ENCODE measurements at places on chromosomes 11 and 22. TPM values are rescaled to one million over a fixed set of nuclear protein-coding genes. Genes with fewer than 3 reads are reported as not detected.
A peak's percentile ranks its signal among the peaks of the same experiment; 100 is the strongest.

- H3K4me3 ChIP-seq, result no peak overlapping the region
- DNase-seq, result no peak
- no peaks in the 10 kb centered on the region for H3K4me1 ChIP-seq
- no peaks in the 10 kb centered on the region for H3K36me3 ChIP-seq
Observed at GRCh38 chr11:107732689-107733051, 20.8 kb upstream of the SLN start.

- H3K4me1 ChIP-seq, result no peaks in the 10 kb centered on the region
- no peak overlapping the region for H3K27ac ChIP-seq
- H3K27me3 ChIP-seq, result no peaks in the 10 kb centered on the region
- no peak for DNase-seq
- H3K4me3 ChIP-seq, result no peak overlapping the region
Observed at GRCh38 chr11:7559398-7560283, 45.8 kb downstream of the PPFIBP2 start.

- H3K36me3 ChIP-seq, result no peaks in the 10 kb centered on the region
- H3K4me3 ChIP-seq, result no peak overlapping the region
Observed at GRCh38 chr11:7543302-7543701, 29.5 kb downstream of the PPFIBP2 start.

DNA sequence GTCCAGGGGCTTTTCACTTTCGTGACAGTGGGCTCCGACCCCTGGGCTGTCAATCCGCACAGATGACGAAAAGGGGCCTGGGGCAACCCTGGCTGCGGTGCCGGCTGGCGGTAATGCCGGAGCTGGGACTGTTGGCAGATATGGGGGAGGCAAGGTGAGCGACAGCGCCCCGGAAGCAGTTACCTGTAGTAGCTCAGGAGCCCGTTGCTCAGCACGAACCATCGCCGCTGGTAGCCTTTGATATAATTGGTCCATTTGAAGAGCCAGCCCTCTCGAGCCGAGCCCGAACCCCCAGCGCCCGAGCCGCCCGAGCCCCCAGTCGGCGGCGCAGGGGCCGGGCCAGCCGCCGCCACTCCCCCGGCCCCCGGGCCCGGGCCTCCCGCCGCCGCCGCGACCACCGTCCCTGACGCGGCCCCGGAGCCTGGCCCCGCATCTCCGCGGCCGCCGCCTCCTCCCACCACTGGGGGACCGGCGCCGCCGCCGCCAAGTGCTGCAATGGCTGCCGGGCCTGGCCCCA, 396 bp downstream of the OSBP start:
- peak overlapping the region; percentile 83 for H3K27ac ChIP-seq
- H3K4me3 ChIP-seq, result peak overlapping the region; percentile 98
- H3K4me1 ChIP-seq, result peaks cover 32% of the 10 kb centered on the region
- H3K36me3 ChIP-seq, result no peaks in the 10 kb centered on the region
- no peak for DNase-seq
- H3K27me3 ChIP-seq, result no peaks in the 10 kb centered on the region

Gene CCDC81
- 0.49 TPM for total RNA-seq
